GM12864 (cell line): ENCODE measurements at places on chromosomes 12 and 14.

DNA sequence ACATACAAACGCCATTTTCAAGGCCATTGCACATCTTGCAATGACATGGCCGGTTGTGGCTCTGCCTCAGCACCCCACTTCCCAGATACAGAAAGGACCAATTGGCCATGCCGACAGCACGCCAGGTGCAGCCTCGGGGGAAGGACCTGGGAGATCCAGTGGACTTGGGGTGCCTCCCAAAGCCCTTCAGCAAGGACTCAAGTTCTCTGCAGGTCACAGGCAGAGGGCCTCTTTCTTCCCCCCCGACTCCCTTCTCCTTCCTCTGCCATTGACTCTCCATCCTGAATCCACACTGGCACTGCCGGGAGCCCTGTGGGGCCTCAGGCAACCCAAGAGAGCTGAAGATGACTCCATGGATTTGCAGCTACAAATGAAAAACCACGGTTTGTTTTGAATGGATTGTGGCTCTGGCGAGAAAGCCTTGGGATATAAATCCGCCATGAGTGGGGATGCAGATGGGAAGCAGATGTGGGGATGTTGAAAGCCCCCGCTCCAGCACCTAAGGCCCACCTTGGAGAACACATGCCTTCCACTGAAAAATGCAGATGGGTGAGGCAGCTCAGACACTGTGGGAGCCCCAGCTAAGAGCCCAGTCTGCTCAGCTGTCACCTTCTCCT is 35.1 kb upstream of the LTBP2 start:
- DNase-seq: no peak

- no peak for DNase-seq
These were observed 82.4 kb downstream of the CRADD start for GRCh38 chr12:93759512-93760081.

- no peak for DNase-seq
These were observed 1.4 kb downstream of the PLXNC1 start for GRCh38 chr12:94149781-94150239.

DNA sequence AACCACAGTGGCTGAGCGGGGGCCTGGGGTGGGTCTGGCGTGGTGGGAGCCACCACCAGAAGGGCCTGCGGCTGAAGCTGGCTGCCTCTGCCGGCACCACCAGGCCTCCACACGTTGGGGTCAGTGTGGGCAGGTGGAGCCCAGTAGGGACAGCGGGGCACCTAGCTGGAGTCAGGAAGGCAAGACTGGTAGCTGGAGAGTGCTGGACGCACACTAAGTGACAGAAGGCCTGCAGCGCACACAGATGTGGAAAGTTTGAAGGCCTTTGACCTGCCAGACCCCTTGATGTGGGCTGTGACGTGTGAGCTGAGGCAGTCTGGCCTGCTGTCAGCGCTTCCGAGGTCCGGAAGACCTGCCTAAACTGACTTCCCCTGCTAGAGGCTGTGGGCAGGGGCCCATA is 26.3 kb downstream of the RIN3 start:
- no peak for DNase-seq

DNA sequence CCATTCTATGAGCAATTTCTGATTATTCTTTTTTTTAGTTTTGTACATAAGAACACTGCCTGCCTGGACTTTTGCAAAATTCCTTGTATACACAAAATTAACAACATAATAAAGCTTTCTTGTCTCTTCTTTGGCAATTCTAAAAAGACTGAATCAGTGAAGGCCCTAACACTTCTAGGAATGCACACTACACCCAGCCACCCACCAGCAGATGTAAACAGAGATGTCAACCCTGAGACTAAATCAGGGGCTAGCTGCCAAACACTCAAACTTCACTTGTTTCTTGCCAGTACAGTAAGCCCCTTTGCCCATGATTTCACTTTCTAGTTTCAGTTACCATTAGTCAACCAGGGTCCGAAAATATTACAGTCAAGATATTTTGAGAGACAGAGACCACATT is 15.5 kb downstream of the DCAF5 start:
- no peak for DNase-seq

GRCh38 chr12:105226219-105226618 is 9.8 kb downstream of the APPL2 start:
- DNase-seq: no peak

DNA sequence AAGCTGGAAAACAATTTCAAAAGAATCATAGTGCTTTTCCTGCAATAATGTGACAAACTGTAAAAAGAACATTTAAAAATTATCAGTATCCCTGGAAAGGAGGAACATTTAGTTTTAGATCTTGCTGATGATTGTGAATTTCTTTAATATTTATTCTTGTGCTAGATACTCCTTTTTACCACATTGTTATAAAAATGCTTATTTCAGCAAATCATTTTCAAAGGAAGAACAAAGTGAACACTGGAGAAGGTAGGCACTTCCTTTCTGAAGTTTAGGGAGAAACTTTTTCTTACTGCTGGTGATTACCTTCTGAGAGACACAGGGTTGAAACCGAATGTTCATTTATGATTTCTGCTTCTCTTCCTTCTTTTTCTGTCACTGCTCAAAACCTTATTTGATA is 45.1 kb upstream of the C12orf75 start:
- DNase-seq: no peak
